CD4-positive, alpha-beta T cell treated with Interleukin-4 for 1 hour (primary cell): ENCODE measurements at places on chromosomes 6 and 20.
A peak's percentile ranks its signal among the peaks of the same experiment; 100 is the strongest.

- no peak for DNase-seq
These were observed 123.1 kb downstream of the RPS12 start for GRCh38 chr6:132937466-132937906.

GRCh38 chr20:54079652-54080051 lies 9.3 kb upstream of the BCAS1 start:
- no peak for DNase-seq

GRCh38 chr6:44151348-44152108 lies 7.1 kb upstream of the CAPN11 start:
- DNase-seq = peak; percentile 76

- DNase-seq = no peak
These were observed 226.3 kb upstream of the RGS17 start for GRCh38 chr6:153357391-153357790.

GRCh38 chr6:47130086-47130485 lies 88.0 kb upstream of the ADGRF1 start:
- DNase-seq = no peak

DNA sequence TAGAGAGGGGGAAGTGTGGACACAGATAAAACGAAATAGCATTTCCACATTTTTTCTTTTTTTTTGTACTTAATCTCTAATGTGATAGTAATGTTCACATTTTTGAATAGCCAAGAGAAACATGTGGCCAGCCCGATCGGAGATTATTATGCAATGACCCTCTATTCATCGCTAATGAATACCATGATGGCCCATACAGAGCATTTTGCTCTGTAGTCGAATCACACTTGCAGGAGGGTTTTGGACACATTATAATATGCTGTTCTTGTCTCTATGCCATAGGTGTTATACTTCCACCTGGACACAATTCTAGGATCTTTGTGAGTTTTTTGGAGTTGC lies 60.1 kb downstream of the MTHFD1L start:
- no peak for DNase-seq

GRCh38 chr20:38878866-38879265 lies 47.4 kb upstream of the FAM83D start:
- no peak for DNase-seq

DNA sequence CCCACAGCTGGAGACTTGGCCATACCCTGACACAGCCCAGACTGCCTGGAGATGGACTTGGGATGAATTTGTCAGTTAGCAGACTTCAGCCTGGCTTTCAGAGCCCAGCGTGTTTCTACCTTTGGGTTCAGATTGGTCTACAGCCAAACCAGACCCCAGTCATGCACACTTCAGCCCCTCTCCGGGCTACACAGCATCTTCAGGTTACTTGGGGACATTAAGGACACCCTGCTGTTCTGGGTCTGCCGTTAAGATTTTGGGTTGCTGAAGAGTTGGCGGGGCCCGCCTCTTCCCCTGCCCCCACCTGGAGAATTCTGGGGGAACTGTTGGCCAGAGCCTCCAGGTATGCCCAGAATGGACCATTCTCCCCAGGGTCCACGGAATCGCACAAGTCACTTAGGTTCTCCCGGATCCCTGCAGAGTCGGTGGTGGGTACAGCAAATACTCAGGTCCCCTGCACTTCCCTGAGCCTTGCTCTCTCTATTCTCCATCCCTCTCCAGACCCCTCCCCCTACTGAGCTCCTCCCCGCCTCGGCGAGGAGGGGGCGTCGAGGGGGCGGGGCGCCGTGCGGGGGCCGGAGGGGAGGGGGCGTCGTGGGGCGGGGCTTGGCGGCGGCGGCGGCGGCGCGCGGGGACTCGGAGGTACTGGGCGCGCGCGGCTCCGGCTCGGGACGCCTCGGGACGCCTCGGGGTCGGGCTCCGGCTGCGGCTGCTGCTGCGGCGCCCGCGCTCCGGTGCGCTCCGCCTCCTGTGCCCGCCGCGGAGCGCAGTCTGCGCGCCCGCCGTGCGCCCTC lies at the start of gene PTK7:
Gene PTK7, plus strand, starts transcription at position 645 of the 794 bp plus-strand sequence. CDS start 175 bp downstream, outside the sequence.
- DNase-seq = no peak

DNA sequence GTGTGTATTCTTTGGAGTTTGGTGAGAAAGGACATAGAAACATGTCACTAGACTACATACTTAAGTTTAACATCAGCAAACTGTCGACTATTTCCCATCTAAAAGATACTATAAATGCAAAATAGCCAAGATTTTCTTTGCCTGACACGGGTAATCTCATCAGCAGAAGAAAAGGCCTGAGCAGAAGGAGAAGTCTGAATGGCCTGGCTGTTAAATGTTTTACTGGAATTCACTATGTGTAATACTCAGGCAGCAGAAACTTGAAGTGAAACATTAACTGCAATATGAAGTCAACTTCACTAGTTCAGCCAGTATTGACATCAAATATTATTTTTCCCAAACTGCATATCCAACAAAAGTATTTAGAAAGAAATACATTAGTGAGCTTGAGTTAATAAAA lies 6.4 kb upstream of the DSE start:
- DNase-seq = no peak

DNA sequence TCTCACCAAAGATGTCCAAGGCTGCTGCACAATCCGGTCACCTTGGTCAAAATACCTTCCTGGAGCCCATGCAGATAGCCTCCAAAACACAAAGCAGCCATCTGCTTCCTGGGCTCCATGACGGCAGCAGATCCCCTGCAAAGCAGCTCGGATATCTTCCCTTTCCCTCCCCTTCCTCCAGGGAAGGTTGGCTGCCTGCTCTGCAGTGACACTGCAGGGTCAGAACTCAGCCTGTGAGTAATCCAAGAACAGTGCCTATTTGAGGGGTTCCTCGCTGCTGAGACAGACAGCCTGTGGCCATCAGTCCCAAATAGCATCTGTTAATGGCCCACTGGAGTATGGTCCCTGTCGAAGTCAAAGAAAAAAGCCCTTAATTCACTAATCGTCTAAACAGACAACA lies 270.8 kb downstream of the PREX1 start:
- DNase-seq = no peak

DNA sequence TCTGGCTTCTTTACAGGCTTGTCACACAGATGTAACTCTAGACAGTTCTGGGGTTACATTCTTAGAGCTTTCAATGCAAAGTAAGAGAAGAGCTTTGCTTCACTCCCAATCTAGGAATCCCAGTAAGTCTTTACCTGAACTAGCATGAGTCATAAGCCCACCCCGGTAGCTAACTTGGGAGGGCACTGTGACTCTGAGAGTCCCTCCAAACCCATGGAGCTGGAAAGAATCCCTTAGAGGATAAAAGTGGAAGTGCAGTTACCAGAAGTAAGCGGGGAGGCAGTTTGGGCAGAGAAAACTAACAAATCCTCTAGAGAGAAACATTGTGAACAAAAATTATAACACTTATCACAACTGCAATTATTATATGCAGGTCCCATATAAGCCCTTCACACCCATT lies 84.0 kb upstream of the SMLR1 start:
- no peak for DNase-seq
